ENCODE measurements at places on chromosomes 1 and 21. TPM values are rescaled to one million over a fixed set of nuclear protein-coding genes. Genes with fewer than 3 reads are reported as not detected.

- DNase-seq: peak; percentile 64
- no peak overlapping the region for H3K4me3 ChIP-seq
- no peaks in the 10 kb centered on the region for H3K27me3 ChIP-seq
- no peaks in the 10 kb centered on the region for H3K36me3 ChIP-seq
- H3K4me1 ChIP-seq: no peaks in the 10 kb centered on the region
Measured at GRCh38 chr1:171263901-171264300, 15.6 kb downstream of the FMO1 start.

CFHR4 gene
- polyA plus RNA-seq: not detected

NIPAL3 gene
- 16.0 TPM for polyA plus RNA-seq

GRCh38 chr1:23531562-23532094, 595 bp upstream of the E2F2 start:
- no peak for DNase-seq
- H3K4me1 ChIP-seq: peaks cover 84% of the 10 kb centered on the region
- no peak overlapping the region for H3K27ac ChIP-seq
- peak overlapping the region; percentile 66 for H3K4me3 ChIP-seq
- peaks cover 8% of the 10 kb centered on the region for H3K27me3 ChIP-seq
- no peaks in the 10 kb centered on the region for H3K36me3 ChIP-seq

RUNX3 gene
- 1.3 TPM for polyA plus RNA-seq

S100A9 gene
- 38.7 TPM for polyA plus RNA-seq

DNA sequence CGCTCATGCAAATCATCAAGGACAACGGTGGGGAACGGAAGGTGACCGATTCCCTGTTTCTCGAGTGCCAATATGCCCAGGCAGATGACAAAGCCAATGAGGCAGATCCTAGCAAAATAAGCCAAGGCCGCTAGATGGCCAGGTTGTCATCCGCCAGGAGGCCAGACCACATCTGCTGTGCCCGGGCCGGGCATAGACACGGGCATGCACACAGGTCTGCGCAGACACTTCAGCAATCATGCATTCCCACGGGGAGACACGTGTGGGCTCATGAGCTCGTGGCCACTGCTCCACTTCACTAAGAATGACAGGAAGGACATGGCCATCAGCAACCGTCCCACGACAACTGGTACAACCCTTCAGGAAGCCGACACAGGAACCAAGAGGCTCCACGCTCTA, 23.4 kb downstream of the WDR4 start:
- peaks cover 99% of the 10 kb centered on the region for H3K36me3 ChIP-seq
- peak; percentile 61 for DNase-seq
- H3K27ac ChIP-seq: no peak overlapping the region
- H3K27me3 ChIP-seq: no peaks in the 10 kb centered on the region
- H3K4me1 ChIP-seq: no peaks in the 10 kb centered on the region

HCRTR1 gene
- polyA plus RNA-seq: not detected

GRCh38 chr1:173508541-173508940, 31.4 kb downstream of the PRDX6 start:
- no peaks in the 10 kb centered on the region for H3K36me3 ChIP-seq
- H3K4me1 ChIP-seq: no peaks in the 10 kb centered on the region
- no peak overlapping the region for H3K27ac ChIP-seq
- no peaks in the 10 kb centered on the region for H3K27me3 ChIP-seq
- DNase-seq: no peak

EXOC8 gene
- 12.2 TPM for polyA plus RNA-seq

DNA sequence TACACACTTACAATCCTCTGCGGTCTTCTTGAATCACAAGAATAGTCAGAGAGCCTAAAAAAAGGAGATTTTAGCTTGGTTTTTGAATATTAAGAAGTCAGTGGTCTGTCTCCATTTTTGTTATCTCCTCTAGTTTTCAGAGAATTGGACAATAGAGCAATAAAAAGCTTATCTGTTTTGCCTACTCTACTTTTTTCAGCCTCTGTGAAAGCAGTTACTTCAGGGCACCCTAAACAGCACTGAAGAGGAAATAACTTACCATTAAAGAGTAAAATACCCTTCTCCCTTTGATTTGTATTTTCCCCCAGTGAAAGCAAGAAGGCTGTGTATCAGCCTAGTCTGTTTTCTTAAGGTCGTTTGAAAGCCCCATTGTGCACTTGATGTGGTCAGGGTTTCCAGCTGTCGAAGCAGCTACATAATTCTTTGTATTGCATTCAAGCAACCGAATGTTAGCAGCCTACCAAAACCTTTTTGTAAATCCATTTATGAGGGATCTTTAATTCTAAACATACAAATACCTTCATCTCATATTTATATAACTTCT, 1.0 kb downstream of the NTMT2 start:
- no peak for DNase-seq
- no peaks in the 10 kb centered on the region for H3K27me3 ChIP-seq
- no peaks in the 10 kb centered on the region for H3K4me1 ChIP-seq
- H3K4me3 ChIP-seq: no peak overlapping the region

GRCh38 chr1:244820131-244820530, 15.3 kb upstream of the COX20 start:
- no peaks in the 10 kb centered on the region for H3K4me1 ChIP-seq
- no peaks in the 10 kb centered on the region for H3K36me3 ChIP-seq
- H3K27ac ChIP-seq: no peak overlapping the region
- no peaks in the 10 kb centered on the region for H3K27me3 ChIP-seq
- H3K4me3 ChIP-seq: no peak overlapping the region

DNA sequence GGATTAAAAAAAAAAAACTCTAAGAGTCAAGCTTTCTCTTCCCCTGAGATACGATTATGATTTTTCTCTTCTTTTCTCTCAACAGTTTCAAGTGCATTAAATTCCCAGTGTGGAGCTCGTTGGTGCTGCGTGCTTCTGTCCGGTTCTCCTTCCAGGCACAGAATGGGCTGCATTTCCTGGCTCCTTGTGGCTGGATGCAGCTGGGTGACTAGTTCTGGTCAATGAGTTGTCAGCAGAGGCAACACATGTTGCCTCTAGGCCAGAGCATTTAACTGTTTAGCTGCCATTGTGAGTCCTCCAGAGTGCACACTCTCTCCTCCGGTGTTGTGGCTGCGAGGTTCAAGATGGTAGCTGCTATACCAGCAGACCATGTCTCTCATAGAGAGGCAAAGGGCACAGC, 312.9 kb downstream of the RRAGC start:
- no peak for DNase-seq
- H3K27ac ChIP-seq: no peak overlapping the region
- H3K4me1 ChIP-seq: no peaks in the 10 kb centered on the region
- no peak overlapping the region for H3K4me3 ChIP-seq
- H3K36me3 ChIP-seq: no peaks in the 10 kb centered on the region
- H3K27me3 ChIP-seq: no peaks in the 10 kb centered on the region

DNA sequence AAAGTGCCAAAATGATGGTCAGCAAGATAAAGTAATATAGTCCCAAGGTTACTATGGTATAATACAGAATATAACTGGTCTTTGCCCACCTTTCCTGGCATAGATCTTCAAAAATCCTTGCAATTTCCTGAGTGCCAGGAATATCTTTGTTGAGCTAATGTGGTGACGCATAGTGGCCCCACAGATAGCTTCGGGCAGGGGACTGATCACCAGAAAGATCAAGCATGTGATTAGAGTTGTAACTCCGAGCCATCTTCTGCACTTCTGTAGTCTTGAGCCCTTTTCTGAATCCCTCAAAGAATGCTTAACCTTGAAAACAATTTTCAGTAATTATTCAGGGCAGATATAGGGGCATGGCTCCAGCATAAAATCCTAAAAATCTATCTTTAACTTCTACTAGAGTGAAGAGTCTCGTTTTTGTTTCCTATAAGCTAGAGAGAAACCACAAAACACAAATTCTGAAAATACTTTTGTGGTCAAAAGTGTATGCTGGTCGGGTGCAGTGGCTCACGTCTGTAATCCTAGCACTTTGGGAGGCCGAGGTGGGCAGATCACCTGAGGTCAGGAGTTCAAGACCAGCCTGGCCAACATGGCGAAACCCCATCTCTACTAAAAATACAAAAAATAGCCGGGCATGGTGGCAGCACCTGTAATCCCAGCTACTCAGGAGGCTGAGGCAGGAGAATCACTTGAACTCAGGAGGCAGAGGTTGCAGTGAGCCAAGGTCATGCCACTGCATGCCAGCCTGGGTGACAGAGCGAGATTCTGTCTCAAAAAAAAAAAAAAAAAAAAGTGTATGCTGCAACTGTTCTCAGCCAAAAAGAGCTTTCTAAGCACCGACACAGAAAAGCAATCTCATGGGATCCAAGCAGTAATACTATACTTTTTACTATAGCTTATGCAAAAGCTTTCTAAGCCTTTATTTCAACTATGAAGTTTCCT, 62.8 kb downstream of the NVL start:
- no peak overlapping the region for H3K4me3 ChIP-seq
- H3K36me3 ChIP-seq: peaks cover 66% of the 10 kb centered on the region
- no peak overlapping the region for H3K27ac ChIP-seq
- DNase-seq: no peak
- no peaks in the 10 kb centered on the region for H3K27me3 ChIP-seq
- H3K4me1 ChIP-seq: no peaks in the 10 kb centered on the region

- no peak for DNase-seq
- peak overlapping the region; percentile 91 for H3K27ac ChIP-seq
- H3K27me3 ChIP-seq: no peaks in the 10 kb centered on the region
- H3K4me1 ChIP-seq: peaks cover 24% of the 10 kb centered on the region
Measured at GRCh38 chr1:111516005-111516535, 12.6 kb upstream of the ADORA3 start.

STYXL2 gene
- 1.0 TPM for polyA plus RNA-seq

CLEC20A gene
- polyA plus RNA-seq: not detected

DNA sequence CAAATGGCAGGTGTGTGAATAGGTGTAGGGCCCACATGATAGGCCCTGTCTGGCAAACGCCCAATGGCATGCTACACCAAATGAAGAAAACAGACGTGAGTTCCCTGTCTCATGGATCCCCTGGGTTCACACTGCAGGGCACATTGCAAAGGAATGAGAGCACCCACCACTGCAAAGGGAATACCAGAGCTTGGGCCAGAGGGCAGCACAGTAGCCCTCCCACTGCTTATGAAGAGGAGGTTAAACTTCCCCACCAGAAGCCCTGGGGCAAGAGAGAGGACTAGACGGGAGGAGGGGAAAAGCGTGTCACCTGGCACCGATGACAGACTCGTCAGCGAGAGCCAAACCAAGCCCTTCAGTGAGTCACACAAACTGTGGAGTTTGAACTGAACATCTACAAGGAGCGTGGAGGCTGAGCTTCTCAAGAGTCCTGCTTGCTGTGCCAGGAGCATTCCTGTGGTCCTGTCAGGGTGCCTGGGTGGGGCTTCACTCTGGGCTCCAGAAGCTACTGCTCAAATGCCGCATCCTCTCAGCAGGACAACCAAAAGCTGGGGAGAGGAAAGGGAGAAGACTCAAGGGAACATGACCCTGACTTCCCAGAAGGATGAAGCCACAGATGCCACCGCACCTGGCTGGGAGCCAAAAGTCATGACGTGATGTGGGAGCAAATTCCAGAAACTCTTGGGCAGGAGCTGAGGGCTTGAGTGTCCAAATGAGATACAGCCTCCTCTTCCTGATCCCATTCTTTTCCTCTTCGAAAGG, 61.1 kb downstream of the TOMM20 start:
- H3K4me3 ChIP-seq: no peak overlapping the region
- H3K27ac ChIP-seq: peak overlapping the region; percentile 75
- no peaks in the 10 kb centered on the region for H3K36me3 ChIP-seq
- no peak for DNase-seq

GRCh38 chr1:217026531-217026930, 303.3 kb upstream of the ESRRG start:
- H3K27me3 ChIP-seq: no peaks in the 10 kb centered on the region
- no peak overlapping the region for H3K4me3 ChIP-seq
- H3K27ac ChIP-seq: no peak overlapping the region
- no peaks in the 10 kb centered on the region for H3K36me3 ChIP-seq
- DNase-seq: no peak

GRCh38 chr1:101073836-101074235, 48.3 kb upstream of the DPH5 start:
- no peak overlapping the region for H3K27ac ChIP-seq
- no peak overlapping the region for H3K4me3 ChIP-seq
- no peaks in the 10 kb centered on the region for H3K36me3 ChIP-seq
- H3K27me3 ChIP-seq: no peaks in the 10 kb centered on the region

DNA sequence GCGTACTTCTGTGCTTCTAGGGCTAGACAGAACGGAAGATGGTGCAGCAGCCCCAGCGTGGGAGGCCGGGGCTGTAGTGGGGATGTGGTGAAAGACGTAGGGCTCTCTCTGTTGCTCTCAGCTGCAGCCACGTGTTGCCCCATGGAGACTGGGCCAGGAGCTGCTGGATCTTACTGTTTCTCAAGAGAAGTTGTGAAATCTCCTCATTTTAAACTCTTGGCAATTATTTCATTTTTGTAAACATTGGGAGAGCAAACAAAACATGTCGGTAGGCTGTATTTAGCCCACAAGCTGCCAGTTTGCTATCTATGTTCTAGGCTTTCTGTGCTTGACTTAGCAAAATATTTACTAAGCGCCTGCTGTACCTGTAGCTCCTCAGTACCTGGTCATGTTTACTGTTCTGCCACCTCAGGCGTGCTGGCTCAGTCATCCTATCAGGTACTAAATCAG, 15.9 kb upstream of the ELOA start:
- no peak overlapping the region for H3K4me3 ChIP-seq
- H3K27me3 ChIP-seq: no peaks in the 10 kb centered on the region
- DNase-seq: peak; percentile 95
- no peaks in the 10 kb centered on the region for H3K36me3 ChIP-seq

NBPF20 gene
- polyA plus RNA-seq: 1.8 TPM

DNA sequence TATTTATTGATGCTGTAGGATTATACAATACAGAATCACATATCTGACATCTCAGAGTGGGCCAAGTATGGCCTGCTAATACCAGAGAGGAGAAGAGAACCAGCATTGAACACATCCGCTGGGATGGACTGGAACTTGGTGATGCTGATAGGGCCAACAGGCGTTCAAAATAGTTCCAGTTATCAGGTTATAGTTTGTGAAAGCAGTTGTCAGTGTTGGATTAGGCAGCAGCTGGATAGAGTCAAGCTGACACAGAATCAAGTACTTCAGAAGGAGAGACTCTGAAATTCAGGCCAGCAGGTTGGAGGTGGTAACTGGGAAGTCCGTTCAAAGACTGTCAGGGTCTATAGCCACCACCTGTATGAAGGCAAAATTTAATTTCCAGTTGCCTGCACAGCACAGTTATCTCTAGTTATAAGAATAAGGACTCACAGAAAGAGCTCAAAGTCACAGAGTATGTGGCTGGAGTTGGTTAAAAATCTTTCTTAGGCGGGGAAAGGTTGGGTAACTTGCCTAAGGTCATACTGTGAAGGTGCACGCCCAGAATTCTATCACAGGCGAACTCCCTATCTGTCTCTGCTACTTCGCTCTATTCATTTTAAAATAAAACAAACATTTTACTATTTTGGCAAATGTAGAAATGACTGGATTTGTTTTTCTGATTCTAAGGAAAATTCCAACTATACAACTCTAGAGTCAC, 9.9 kb upstream of the DIPK1A start:
- H3K4me3 ChIP-seq: no peak overlapping the region
- H3K27ac ChIP-seq: no peak overlapping the region
- no peak for DNase-seq
- H3K4me1 ChIP-seq: peaks cover 22% of the 10 kb centered on the region
- no peaks in the 10 kb centered on the region for H3K36me3 ChIP-seq

- peaks cover 21% of the 10 kb centered on the region for H3K4me1 ChIP-seq
- H3K27ac ChIP-seq: no peak overlapping the region
- H3K36me3 ChIP-seq: no peaks in the 10 kb centered on the region
- no peak overlapping the region for H3K4me3 ChIP-seq
Measured at GRCh38 chr1:179818743-179819173, 58.8 kb downstream of the TOR1AIP2 start.

- no peaks in the 10 kb centered on the region for H3K36me3 ChIP-seq
- peak overlapping the region; percentile 39 for H3K27ac ChIP-seq
- no peak overlapping the region for H3K4me3 ChIP-seq
- no peak for DNase-seq
- peaks cover 29% of the 10 kb centered on the region for H3K4me1 ChIP-seq
- H3K27me3 ChIP-seq: no peaks in the 10 kb centered on the region
Measured at GRCh38 chr1:155012026-155012546, 9.5 kb downstream of the ZBTB7B start.

Measured in left lung (tissue), 14 donors.